HCT116 (cell line): ENCODE measurements at places on chromosomes 11 and 22. TPM values are rescaled to one million over a fixed set of nuclear protein-coding genes. Genes with fewer than 3 reads are reported as not detected.

GRCh38 chr22:26259510-26259909 lies 90.2 kb downstream of the SEZ6L start:
- peak; percentile 0 for DNase-seq

- no peak for DNase-seq
Measured at GRCh38 chr11:64539239-64539638, 51.8 kb upstream of the SLC22A12 start.

The CRYAB gene
- not detected for total RNA-seq

The ARL2 gene
- 68.7 TPM for total RNA-seq

DNA sequence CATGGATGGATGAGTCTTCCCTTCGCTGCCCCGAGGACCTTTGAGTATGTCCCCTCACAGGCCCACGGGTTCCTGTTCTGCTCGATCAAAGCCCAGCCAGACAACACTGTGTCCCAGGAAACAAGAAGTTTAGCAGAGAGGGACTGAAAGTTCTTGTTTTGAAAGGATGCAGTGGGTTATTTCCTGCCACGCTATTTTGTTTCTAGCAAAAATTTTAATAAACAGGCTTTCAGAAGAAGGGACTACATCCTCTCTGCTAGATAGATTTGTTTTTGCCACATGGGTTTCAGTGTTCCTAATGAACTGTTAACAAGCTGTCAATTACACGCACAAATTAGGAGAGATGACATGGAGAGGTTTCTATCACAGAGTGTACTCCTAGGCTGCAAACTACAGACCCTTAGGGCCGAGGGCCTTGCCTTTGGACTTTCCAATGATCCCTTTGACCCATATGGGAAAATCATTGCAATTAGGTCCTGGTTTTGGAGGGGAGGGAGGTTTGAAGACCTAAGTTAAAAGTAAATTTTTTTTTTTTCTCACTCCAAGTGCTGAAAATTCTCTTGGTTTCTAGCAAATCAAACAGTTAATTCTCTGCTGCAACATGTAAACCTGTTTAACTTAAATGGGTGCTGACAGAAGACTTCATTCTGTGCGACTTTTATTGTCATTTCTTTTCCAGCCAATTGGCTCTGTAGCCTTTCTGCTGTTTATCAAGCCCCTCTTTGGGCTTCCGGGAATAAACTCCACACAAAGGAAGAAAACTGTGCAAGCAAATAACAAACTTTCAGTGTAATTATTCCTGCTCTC lies 81.4 kb downstream of the RCN1 start:
- no peak for DNase-seq

The GGTLC2 gene
- not detected for total RNA-seq

The MUC6 gene
- 0.02 TPM for total RNA-seq

DNA sequence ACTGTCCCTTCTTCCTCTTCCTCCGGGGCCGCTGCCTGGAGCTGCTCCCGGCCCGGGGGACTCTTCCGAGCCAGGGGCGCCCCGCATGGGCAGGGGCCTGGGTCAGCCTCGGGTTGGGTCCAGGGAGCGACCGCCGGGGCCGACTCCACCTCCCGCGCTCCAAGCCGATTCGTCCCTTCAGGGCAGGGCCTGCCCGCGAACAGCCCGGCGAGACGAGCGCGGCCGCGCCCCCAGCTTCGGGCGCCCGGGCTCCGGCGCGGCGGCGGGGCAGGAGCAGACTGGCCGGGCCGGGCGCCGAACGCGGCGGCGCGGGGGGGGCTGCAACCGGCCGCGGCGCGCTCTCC lies at the start of gene LARGE1:
Gene LARGE1, minus strand, starts transcription at position 280 of the 344 bp plus-strand sequence.
- no peak for DNase-seq

The ADAMTS8 gene
- total RNA-seq, result 0.07 TPM

DNA sequence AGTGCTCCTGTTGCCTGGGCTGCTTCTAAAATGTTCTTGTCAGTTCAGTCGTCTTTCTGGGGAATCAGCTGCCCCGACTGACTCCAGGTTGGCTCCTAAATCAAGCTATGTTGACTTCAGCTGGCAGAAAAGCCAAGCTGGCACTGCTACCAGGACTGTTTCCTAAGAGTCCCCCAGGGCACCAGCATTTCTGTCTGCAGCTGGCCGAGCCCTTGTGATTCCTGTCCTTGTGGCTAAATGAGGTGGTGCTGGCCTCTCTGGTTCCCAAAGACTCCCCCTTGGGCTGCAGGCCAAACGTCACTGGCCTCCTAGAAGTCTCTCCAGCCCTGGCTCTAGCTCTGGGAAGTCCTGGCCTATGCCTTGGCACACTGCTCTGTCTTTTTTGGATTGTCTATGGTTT lies 31.1 kb downstream of the GRAMD1B start:
- no peak for DNase-seq
